ENCODE measurements at places on chromosomes 3 and 15. TPM values are rescaled to one million over a fixed set of nuclear protein-coding genes. Genes with fewer than 3 reads are reported as not detected.
A peak's percentile ranks its signal among the peaks of the same experiment; 100 is the strongest.

IMPG2 gene
- 0.50 TPM for total RNA-seq

LSAMP gene
- total RNA-seq = 10.3 TPM

RYR3 gene
- total RNA-seq = 7.6 TPM

PSTPIP1 gene
- total RNA-seq = 8.6 TPM

DNA sequence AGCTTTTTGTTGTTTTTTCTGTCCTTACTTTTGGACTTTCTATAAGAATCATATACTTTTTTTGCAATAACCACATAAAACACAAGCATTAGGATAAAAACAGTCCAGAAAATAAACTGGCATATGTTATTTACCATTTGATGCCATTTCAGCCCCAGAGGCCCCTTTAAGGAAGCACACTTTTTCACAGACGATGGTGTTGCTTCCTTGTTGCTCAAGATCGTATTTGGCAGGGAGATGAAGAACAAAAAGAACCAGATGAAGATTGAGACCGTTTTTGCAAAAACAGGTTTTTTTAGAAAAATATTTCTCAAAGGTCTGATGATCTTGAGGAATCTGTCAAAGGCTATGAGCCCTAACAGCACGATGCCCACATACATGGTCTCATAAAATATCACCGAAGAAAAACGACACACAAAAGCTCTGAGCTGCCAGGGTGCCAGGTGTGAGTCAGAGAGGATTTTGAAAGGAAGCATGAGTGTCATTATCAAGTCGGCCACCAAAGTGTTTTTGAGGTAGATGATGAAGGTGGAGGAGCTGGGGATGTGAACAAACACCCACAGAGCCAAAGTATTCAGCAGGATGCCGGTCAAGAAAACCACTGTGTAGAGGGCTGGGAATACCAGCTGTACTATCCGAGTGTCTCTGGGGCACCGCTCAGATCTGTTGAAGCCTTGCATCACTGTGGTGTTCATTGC, 902 bp downstream of the P2RY13 start:
- H3K4me1 ChIP-seq = no peaks in the 10 kb centered on the region
- no peak for DNase-seq
- no peak overlapping the region for H3K4me3 ChIP-seq
- H3K27me3 ChIP-seq = no peaks in the 10 kb centered on the region
- H3K27ac ChIP-seq = no peak overlapping the region
- no peaks in the 10 kb centered on the region for H3K36me3 ChIP-seq

GOLGA8M gene
- total RNA-seq = 7.2 TPM

GRCh38 chr15:97401195-97401594, 559.3 kb upstream of the ARRDC4 start:
- H3K4me1 ChIP-seq = no peaks in the 10 kb centered on the region
- DNase-seq = no peak
- H3K4me3 ChIP-seq = no peak overlapping the region
- H3K27ac ChIP-seq = no peak overlapping the region

GRCh38 chr3:79846148-79846933, 78.5 kb upstream of the ROBO1 start:
- no peaks in the 10 kb centered on the region for H3K27me3 ChIP-seq
- H3K4me3 ChIP-seq = no peak overlapping the region
- H3K27ac ChIP-seq = no peak overlapping the region
- DNase-seq = peak; percentile 19

FAH gene
- total RNA-seq = 75.0 TPM

TTLL13 gene
- total RNA-seq = 18.0 TPM

ARRDC4 gene
- total RNA-seq = 37.0 TPM

DNA sequence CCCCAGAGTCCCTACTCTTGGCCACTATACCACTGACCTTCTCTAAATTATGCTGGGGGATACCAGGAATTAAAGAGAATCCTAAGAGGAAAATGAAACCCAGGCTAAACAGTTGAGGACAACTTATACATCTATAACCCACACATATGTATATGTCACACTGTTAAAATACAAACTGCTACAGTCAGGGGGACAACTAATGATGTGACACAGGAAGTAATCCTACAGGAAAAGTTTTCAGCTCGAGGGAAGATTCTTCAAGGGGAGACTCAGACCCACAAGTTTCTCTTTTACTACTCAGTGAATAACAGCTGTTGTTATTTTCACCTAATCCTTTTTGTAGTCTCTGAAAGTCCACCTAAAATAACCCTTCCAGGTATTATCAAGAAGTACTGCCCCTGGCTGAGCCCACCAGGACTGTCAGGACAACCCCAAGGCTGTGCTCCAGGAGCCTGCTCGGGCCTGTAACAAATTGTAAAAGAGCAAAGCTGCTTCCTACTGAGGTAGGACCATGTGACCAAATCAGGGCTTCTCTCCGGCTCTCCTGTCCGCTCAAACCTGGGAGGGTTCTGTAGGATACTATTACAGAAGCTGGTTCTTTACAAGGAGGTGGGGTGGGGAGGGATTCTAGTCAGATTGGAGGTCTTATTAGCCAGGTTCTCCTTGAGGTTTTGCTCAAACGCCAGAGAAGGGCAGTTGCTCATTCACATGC, 91.6 kb downstream of the SRGAP3 start:
- no peaks in the 10 kb centered on the region for H3K36me3 ChIP-seq
- H3K27me3 ChIP-seq = no peaks in the 10 kb centered on the region
- H3K27ac ChIP-seq = no peak overlapping the region
- DNase-seq = no peak

GRCh38 chr15:95684693-95685115, 645.8 kb upstream of the NR2F2 start:
- H3K4me3 ChIP-seq = no peak overlapping the region
- peaks cover 14% of the 10 kb centered on the region for H3K4me1 ChIP-seq
- no peaks in the 10 kb centered on the region for H3K36me3 ChIP-seq
- no peak overlapping the region for H3K27ac ChIP-seq

GRCh38 chr3:153852355-153852754, 268.8 kb upstream of the ARHGEF26 start:
- H3K36me3 ChIP-seq = no peaks in the 10 kb centered on the region
- H3K27me3 ChIP-seq = no peaks in the 10 kb centered on the region
- no peak for DNase-seq
- no peaks in the 10 kb centered on the region for H3K4me1 ChIP-seq
- H3K27ac ChIP-seq = no peak overlapping the region

MEGF11 gene
- 8.6 TPM for total RNA-seq

DNA sequence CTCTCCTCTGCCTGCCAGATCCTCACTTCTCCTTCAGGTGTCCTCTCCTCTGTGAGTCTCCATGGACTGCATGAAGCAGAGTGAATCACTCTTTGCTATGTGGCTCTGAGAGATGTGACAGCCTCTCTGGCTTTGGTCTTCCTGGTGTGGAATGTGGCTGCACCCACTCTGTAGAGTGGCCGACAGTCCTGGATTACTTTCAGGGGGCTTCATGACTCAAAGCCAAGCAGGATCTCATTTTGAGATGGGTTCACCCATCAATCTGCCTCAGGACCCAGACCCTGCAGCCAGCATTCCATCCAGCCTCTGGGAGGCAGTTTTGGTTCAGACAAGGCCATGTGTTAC, 221.9 kb upstream of the LYSMD4 start:
- no peaks in the 10 kb centered on the region for H3K27me3 ChIP-seq
- peak; percentile 12 for DNase-seq
- H3K4me3 ChIP-seq = no peak overlapping the region
- no peaks in the 10 kb centered on the region for H3K4me1 ChIP-seq

ANKRD34C gene
- total RNA-seq = 0.12 TPM

IL17RE gene
- total RNA-seq = 0.43 TPM

ZDHHC23 gene
- 27.1 TPM for total RNA-seq

- H3K36me3 ChIP-seq = no peaks in the 10 kb centered on the region
- no peak for DNase-seq
- no peaks in the 10 kb centered on the region for H3K4me1 ChIP-seq
- H3K27me3 ChIP-seq = no peaks in the 10 kb centered on the region
- H3K4me3 ChIP-seq = no peak overlapping the region
- H3K27ac ChIP-seq = no peak overlapping the region
These were observed 1272.7 kb downstream of the NSUN3 start for GRCh38 chr3:95335517-95335916.

DNA sequence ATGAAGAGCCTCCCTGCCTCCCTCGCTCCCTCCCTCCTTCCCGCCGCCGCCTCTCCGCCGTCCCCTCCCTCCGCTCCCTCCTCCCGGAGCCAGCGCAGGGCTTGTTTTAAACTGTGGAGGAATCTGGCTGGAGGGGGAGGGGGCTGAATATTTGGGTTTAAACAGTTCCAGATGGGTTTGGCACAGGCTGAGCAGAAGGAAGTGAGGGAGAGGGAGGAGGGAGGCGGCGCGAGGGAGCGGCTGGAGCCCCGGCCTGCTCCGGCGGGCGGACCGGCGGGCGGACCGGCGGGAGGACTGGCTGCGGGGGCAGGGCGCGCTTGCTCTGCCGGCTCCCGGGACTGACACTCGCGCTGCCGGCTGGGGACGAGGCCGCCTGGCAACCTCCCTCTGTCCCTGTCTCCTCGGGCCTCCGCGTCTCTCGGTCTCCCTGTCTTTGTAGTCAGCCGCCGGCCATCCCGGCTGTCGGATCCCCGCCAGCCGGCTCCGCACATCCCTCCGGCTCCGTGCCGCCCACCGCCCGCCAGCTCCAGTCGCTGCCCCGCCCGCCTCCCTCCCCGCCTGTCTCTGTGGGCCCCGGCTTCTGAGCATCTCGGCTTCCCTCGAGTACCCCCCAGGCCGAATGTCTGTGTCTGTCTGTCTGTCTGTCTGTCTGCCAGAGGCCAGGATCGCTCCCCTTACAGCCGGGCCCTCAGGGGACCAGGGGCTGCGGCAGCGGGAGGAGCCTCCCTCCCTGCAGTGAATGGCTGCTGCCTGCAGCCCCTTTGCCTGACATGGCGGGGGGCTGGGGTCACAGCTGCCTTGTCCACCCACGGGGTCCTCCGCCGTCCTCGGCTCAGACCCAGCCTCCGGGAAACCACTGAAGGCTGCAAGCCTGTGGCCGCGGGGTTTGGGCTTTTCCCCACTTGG, 7.6 kb downstream of the EPHB3 start:
- H3K27ac ChIP-seq = peak overlapping the region; percentile 73
- peak overlapping the region; percentile 61 for H3K4me3 ChIP-seq
- no peaks in the 10 kb centered on the region for H3K36me3 ChIP-seq
- DNase-seq = peak; percentile 86
- H3K4me1 ChIP-seq = peaks cover 25% of the 10 kb centered on the region
- H3K27me3 ChIP-seq = no peaks in the 10 kb centered on the region

IL5RA gene
- total RNA-seq = 0.43 TPM

- no peak overlapping the region for H3K4me3 ChIP-seq
- no peak overlapping the region for H3K27ac ChIP-seq
- no peaks in the 10 kb centered on the region for H3K4me1 ChIP-seq
- no peak for DNase-seq
These were observed 11.8 kb upstream of the SGO1 start for GRCh38 chr3:20197775-20198174.

DNA sequence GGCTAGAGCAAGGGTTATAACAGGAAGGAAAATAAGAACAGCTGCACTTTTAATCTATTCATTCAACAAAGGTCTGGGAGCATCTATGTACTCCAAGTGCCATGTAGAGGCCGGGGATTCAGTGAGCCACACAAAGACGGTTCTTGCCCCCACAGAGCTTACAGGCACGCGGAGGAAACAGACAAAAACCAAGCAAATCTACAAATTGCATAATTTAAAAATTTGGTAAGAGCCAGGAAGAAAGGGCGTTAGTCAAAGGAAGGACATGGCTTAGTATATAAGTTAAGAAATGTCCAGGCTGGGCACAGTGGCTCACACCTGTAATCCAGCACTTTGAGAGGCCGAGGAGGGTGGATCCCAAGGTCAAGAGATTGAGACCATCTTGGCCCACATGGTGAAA, 10.4 kb upstream of the GREM1 start:
- no peak overlapping the region for H3K27ac ChIP-seq
- no peaks in the 10 kb centered on the region for H3K27me3 ChIP-seq
- H3K4me3 ChIP-seq = no peak overlapping the region
- DNase-seq = no peak
- no peaks in the 10 kb centered on the region for H3K36me3 ChIP-seq

P3H2 gene
- total RNA-seq = 10.1 TPM

TM6SF1 gene
- total RNA-seq = 3.0 TPM

- H3K27me3 ChIP-seq = no peaks in the 10 kb centered on the region
- H3K4me3 ChIP-seq = no peak overlapping the region
- H3K36me3 ChIP-seq = no peaks in the 10 kb centered on the region
- H3K27ac ChIP-seq = no peak overlapping the region
- peak; percentile 9 for DNase-seq
These were observed 61.1 kb downstream of the ZNF445 start for GRCh38 chr3:44416031-44417030.

- no peaks in the 10 kb centered on the region for H3K4me1 ChIP-seq
- H3K27me3 ChIP-seq = no peaks in the 10 kb centered on the region
- no peak for DNase-seq
- H3K4me3 ChIP-seq = no peak overlapping the region
These were observed 10.6 kb downstream of the LAMP3 start for GRCh38 chr3:183151821-183152351.

DNA sequence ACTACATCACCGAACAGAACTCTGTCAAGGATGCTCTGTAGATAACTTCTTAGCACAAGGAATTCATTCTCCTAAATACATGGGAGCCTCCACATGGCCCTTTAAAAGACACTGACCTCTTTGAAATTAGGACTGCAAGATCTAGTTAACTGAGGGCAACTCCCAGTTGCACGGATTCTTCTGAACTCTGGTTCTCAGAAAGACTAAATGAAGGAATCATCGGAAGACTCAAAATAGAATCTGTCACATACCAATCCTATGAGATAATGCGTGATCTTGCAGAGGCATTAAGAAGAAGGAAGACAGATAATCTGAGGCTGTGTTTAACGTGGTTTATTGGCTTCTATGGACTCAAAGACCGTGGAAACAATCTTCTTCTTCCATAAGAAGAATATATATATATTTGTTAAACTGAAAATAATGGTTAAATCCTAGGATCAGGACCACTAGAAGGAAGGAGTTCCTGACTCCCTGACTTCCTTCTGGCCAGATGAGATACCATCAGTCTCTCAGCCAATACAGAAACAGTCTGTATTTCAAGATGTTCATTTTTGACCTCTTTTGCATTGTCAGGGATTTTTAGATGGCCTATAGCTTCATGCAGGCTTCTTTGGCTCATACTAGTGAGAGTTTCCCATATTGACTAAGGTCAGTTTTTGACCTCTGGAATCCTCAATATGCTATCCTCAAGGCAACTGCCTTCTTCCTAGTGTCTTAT, 33.9 kb upstream of the TBC1D23 start:
- H3K4me3 ChIP-seq = no peak overlapping the region
- no peak for DNase-seq
- no peaks in the 10 kb centered on the region for H3K36me3 ChIP-seq
- H3K4me1 ChIP-seq = no peaks in the 10 kb centered on the region
- H3K27me3 ChIP-seq = no peaks in the 10 kb centered on the region

DNA sequence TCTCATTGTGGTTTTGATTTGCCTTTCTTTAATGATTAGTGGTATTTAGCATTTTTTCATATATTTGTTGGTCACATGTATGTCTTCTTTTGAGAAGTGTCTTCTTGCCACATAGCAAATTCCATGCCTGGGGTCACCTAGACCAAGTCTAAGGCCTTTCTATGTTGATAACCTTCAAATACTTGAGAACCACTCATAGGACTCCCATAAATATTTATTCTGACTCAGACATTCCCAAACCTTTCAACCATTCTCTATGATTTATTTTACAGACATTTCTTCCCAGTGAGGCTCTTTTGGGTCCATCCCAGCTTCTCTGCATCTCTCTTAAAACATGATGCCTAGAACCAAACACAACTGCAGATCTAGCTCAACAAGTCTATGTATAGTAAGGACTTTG, 69.2 kb downstream of the ATP8B4 start:
- no peaks in the 10 kb centered on the region for H3K36me3 ChIP-seq
- no peak overlapping the region for H3K4me3 ChIP-seq
- H3K27me3 ChIP-seq = no peaks in the 10 kb centered on the region
- no peak for DNase-seq
- peaks cover 8% of the 10 kb centered on the region for H3K4me1 ChIP-seq

B4GALT4 gene
- 19.4 TPM for total RNA-seq

Data from testis (tissue), 5 donors.